ENCODE measurements at places on chromosomes 16 and 17.

GRCh38 chr17:75877752-75878173, 618 bp downstream of the TRIM47 start:
- DNase-seq = peak; percentile 54

DNA sequence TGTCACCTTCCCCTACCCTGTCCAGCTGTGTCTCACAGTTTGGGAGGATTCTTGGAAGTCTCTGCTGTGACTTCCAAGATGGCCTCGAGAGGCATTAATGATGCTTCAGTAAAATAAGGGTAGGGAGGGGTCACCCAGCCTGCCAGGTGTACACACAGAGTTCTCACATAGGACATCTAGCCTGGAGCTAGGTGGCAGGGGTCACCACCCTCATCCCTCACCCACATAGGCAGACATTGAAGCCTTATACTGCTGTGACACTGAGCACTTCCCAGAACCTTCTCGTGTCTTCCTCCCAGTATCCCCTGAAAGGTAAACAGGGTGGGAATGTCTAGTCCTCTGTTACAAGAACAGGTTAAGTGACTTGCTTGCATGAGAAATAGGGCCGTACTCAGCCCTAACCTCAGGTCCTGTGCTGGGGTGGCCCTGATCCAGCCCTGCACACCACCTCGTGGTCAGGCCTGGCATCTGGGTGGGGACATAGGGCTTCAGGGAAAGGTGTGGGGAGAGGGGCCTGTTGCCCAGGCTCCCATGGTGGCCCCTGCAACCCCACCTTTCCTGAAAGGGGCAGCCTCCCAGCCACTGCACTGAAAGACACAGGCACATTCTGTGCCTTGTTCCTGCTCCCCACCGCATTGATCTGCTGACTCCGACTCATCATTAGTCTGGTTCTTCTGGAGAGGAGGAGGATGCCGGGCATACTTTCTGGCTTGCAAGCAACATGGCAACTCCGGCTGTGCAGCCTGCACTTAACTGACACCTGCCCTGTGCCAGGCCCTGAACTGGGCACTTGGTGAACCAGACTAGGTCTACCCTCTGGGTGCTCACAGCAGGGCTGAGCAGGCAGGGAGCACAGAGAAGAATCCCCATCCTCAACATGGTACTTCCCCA, 3.6 kb upstream of the MMP15 start:
- no peak for DNase-seq

- DNase-seq = no peak
These were observed 402.2 kb upstream of the SALL1 start for GRCh38 chr16:51553314-51553713.

DNA sequence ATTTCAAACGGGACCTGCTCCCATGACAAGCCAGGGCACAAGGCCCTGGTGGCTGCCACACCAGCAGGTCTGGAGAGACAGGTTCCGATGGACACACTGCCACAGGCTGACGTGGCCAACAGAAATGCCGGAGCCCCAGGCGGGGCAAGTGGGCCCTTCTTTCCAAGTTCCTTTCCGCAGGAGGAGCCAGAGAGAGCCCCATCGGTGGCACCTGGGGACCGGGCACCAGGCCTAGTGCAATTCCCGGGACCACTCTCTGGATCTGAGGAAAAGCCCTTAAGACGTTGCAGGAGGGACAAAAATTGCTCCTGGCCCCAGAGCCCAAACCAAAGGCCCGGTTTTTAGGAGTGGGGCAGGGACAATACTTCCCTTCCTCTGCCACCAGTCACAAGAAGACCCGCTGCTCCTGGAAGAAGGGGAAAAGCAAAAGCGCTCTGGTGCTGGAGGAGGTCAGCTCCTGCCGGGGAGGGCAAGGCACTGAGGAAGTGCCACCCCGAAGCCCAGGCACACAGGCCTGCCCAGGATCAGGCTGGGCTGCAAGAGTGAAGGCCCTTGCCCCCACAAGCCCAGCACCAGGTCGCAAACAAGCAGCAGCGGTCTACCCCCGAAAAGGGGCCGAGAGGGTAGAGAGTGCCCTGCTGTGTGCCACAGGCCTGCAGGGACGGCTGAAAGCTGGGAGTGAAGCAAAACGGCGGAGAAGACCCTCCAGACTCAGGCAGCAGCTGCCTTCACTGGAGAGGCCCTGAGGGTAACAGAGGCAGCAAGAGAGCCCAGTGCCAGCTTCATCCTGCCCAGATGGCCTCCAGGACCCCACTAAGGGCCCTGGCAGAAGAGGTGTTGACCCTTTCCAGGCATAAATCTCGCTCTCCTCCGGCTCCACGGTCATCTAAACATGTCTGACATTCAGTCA, 29.1 kb downstream of the MAP1LC3B start:
- no peak for DNase-seq

DNA sequence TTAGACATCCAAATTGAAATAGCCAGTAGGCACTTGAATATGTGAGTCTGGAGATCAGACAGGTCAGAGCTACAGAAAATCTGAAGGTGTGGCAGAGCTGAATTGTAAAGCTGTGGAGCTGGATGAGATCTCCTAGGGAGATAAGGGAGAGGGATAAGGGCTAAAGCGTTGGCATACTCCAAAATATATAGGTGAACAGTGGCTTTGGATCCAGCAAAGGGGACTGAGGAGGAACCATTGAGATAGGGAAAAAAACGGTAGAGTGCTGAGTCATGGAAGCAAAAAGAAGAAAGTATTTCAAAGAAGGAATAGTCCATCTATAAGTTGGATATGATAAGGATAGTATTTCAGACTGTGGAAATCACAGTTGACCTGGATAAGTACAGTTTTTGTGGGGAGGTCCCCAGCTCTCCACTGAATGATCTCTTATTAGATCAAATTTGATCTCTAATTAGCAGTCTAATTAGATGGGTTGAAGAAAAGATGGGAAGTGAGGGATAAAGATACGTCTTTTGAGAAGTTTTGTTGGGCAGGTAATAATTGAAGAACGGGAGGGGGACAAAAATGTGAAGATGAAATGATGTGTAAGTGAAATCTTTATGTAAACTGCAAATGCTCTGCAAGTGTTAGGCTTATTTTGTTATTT, 587 bp upstream of the DBF4B start:
- DNase-seq = no peak

GRCh38 chr17:67800495-67800928, 24.8 kb upstream of the BPTF start:
- peak; percentile 50 for DNase-seq

- DNase-seq = no peak
These were observed 3.0 kb downstream of the SOX15 start for GRCh38 chr17:7586673-7587419.

GRCh38 chr16:88437367-88437964, 15.6 kb upstream of the ZFPM1 start:
- peak; percentile 62 for DNase-seq

GRCh38 chr17:7916808-7917207, 719 bp upstream of the RNF227 start:
- no peak for DNase-seq

DNA sequence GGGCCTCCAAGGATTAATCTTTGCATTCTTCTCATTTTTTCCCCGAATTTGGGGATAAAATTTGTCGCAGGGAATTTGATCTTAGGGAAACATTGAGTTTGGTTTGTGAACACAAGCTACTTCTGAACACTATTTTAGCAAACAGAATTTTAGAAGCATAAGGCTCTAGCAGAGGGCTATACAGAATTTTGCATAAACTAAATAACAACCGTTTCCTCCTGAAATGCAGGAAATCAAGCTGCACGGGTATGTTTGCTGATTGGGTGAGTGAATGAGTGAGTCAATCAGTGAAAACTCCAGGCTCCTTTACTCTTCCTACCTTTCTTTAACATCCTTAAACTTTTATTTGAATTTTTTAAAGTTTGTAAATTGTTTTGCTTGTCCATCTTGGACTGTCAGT, 81.3 kb upstream of the GNAO1 start:
- no peak for DNase-seq

DNA sequence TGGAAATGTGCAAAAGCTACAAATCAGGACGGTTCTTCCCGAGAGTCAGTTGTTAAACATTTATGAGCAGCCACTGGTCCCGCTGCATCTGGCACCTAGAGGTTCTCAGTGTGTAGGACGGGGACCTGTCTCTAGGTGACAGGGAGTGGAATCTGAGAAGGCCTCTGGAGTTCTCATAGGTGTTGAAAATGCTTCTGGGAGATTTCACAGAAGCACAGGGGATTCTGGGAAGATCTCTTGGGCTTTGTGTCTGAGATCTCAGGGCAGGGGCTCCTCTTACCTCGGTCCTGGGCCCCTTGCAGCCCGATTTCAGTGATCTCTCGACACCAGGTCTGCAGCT, 8.9 kb downstream of the ALOX15 start:
- no peak for DNase-seq

- DNase-seq = no peak
These were observed 164.4 kb upstream of the ANKFN1 start for GRCh38 chr17:55988861-55989260.

DNA sequence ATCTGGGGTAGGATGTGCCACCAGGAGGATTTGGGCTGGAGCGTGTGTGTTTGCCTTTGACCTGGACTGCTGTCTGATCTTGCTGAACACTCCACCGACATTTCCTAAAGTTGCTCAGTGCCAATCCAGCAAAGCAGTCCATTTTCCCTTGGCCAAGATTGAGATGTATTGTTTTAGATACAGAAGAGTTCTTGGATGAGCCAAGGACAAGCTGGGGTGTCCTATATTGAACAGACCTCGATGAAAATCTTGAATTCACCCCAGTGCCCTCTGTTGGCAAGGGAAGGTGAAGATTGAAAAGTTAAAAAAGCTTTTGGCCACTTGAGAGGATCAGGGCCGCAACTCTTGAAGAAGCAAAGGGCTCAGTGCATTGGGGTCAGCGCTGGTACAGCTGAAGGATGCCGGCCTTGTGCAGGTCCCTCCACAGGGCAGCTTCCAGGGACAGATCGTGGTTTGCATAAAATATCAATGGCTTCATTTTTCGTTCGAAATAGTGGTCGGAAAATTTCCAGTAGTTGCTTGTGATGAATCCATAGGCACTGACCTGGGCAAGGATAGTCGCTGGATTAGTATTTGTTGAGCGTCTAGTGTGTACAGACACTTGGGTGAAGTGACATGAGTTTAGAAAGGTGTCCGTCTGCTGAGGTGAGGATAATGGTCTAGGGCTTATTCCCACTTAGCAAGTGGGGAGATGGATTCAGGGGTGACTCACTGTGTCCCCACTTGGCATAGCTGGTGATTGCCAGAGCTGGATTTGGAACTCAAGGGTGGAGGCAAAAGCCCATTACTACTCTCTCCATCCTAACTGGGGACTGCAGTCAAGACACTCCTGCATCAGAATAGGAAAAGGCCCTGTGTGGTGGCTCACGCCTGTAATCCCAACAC, 19.7 kb downstream of the ST6GALNAC2 start:
- DNase-seq = no peak

- no peak for DNase-seq
These were observed 490.5 kb upstream of the ERCC4 start for GRCh38 chr16:13429416-13429815.

- no peak for DNase-seq
These were observed 58.6 kb downstream of the EMP2 start for GRCh38 chr16:10521681-10522274.

DNA sequence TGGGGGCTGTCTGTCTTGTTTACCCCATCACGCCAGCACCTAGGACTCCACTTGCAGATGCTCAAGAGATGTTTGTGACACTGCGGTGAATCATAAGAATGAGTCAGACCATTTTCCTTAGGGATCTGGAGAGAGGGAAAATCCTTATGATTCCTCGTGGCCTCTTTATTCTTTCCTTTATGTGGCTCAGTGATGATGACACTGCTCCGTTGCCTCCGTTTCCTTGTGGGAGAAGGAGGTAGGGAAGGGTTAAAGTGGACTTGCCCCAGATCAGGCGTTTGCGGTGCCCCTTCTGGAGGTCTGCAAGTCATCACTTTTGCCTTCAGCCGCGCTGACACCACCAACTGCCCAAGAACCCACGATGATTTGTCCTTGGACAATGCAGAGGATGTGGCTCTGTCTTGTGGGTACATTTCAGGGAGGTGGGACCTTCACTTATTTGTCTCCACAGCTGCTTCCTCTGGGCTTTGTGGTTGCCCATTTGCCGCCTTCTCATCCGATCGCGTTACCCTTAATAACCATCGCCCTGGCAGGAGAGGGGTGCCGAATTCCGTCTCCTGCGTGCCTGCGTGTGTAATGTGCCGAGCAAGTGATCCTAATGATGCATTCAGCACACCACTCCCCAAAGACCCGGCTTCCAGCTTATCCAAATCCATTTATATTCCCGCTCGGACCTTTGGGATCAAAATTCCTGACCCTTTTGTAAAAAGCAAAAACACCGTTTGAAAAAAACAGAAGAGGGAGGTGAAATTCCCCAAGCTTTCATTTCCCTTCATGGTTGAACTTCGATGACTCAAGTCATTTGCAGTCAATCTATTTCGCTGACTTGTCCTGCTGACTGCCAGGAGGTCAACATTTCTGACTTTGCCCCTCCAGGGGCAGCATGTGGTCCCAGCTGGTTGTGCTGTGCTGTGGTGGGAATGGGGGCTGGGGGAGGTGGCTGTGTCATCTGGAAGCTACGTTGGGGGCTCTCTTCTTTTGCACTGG, 87.2 kb upstream of the IRX3 start:
- DNase-seq = no peak

All from stimulated activated CD4-positive, alpha-beta T cell treated with anti-CD3 and anti-CD28 coated beads, TNF-alpha, amount 100 ng/mL, for 24 hours (primary cell).